CD4-positive, alpha-beta T cell (primary cell): ENCODE measurements at places on chromosomes 5 and 9. TPM values are rescaled to one million over a fixed set of nuclear protein-coding genes. Genes with fewer than 3 reads are reported as not detected.

- no peak overlapping the region for H3K27ac ChIP-seq
- no peak overlapping the region for H3K4me3 ChIP-seq
- no peaks in the 10 kb centered on the region for H3K36me3 ChIP-seq
- DNase-seq = no peak
These were observed 736.3 kb downstream of the TAF11L14 start for GRCh38 chr5:18370531-18370930.

The GKAP1 gene
- total RNA-seq = 9.5 TPM

- H3K36me3 ChIP-seq = peaks cover 4% of the 10 kb centered on the region
- H3K27me3 ChIP-seq = no peaks in the 10 kb centered on the region
- no peak overlapping the region for H3K4me3 ChIP-seq
- H3K4me1 ChIP-seq = peaks cover 9% of the 10 kb centered on the region
- no peak for DNase-seq
These were observed 7.1 kb downstream of the EGR1 start for GRCh38 chr5:138472353-138472752.

GRCh38 chr9:22241024-22241423 is 205.6 kb upstream of the DMRTA1 start:
- no peak overlapping the region for H3K4me3 ChIP-seq
- no peaks in the 10 kb centered on the region for H3K27me3 ChIP-seq
- no peaks in the 10 kb centered on the region for H3K4me1 ChIP-seq
- no peaks in the 10 kb centered on the region for H3K36me3 ChIP-seq
- H3K27ac ChIP-seq = no peak overlapping the region

- H3K36me3 ChIP-seq = no peaks in the 10 kb centered on the region
- DNase-seq = no peak
- H3K4me1 ChIP-seq = no peaks in the 10 kb centered on the region
- H3K27me3 ChIP-seq = no peaks in the 10 kb centered on the region
- H3K4me3 ChIP-seq = no peak overlapping the region
These were observed 63.5 kb downstream of the SPATA31D1 start for GRCh38 chr9:82052081-82052480.

DNA sequence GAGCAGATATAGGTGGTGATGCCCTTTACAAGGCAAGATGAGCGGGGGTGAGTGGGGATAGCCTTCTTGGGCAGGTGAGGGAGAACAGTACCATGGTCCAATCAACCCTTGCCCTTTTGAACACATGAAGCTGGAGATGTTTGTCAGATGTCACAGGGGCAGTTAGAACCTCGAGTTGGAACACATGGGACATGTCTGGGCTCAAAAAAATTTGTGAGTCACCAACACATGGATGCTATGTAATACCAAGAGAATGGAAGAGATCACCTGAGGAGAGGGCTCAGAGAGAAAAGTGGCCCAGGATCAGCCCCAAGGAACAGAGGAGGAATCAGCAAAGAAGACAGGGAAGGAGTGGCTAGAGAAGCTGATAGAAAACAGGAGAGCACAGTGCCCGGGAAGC is 4.7 kb downstream of the PHYKPL start:
- peaks cover 72% of the 10 kb centered on the region for H3K36me3 ChIP-seq
- H3K27me3 ChIP-seq = no peaks in the 10 kb centered on the region
- no peak overlapping the region for H3K4me3 ChIP-seq
- no peak for DNase-seq

DNA sequence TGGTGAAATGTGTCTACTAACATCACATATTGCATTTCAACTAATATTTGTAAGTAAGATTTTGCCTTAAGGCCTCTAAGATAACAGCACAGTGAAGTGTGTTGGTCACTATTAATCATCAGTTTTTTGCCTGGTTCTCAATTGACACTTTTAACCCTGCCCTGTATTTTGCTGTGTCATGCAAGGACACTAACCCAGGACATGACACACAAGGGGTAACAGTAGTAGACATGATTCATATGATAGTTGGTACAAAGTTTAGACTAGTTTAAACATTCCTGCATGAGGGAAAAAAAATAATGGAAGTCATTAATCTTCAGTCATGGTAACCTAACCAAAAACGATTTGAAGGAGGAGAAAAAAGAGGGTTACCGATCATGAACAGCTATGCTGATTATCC is 207.0 kb downstream of the DEPDC1B start:
- no peaks in the 10 kb centered on the region for H3K4me1 ChIP-seq
- no peaks in the 10 kb centered on the region for H3K36me3 ChIP-seq
- H3K4me3 ChIP-seq = no peak overlapping the region
- no peaks in the 10 kb centered on the region for H3K27me3 ChIP-seq
- DNase-seq = no peak

DNA sequence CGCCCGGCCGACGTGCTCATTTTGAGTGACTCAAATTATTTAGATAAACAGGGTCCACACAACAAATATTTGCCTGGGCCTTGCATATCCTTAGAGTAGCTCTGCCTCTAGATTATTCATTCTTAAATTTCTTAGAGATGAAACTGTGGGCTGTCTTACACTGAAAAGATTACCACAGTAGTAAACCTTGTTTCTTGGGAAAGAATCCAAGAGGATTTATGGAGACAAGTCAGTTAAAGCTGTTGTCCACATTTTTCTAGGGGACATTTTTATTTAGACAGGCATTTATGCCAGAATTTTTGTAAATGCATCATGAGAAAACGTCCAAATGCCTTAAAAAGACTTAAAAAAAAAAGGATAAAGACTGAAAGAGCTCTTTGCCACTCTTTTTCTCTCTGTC is 32.6 kb upstream of the RANBP3L start:
- no peaks in the 10 kb centered on the region for H3K36me3 ChIP-seq
- no peak overlapping the region for H3K4me3 ChIP-seq
- no peak for DNase-seq
- H3K4me1 ChIP-seq = no peaks in the 10 kb centered on the region
- H3K27ac ChIP-seq = no peak overlapping the region
- H3K27me3 ChIP-seq = peaks cover 6% of the 10 kb centered on the region

The KIAA0825 gene
- total RNA-seq = 1.5 TPM

- no peaks in the 10 kb centered on the region for H3K4me1 ChIP-seq
- H3K27ac ChIP-seq = no peak overlapping the region
- H3K4me3 ChIP-seq = no peak overlapping the region
- H3K36me3 ChIP-seq = no peaks in the 10 kb centered on the region
- no peak for DNase-seq
These were observed 66.0 kb upstream of the PITX1 start for GRCh38 chr5:135100011-135100410.

The CERCAM gene
- total RNA-seq = 0.31 TPM

The CCDC152 gene
- total RNA-seq = 1.2 TPM

DNA sequence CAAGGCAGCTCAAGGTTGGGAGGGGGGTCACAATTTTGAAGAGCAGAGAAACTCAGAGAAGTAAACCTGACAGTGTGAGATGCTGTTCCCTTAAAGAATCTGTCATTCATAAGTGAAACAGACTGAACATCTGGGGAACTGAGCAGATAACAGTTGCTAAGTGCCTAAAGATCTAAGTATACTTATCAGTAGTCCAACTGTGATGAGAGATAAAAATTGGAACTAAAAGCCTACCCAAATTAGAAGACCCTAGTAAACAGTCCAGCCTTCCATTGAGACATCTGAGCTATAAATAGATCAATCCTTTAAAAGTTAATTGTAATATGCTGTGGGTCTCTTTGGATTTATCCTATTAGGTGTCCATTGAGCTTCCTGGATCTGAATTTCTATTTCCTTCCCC is 692.8 kb upstream of the ZNF608 start:
- DNase-seq = no peak
- H3K4me1 ChIP-seq = no peaks in the 10 kb centered on the region
- H3K4me3 ChIP-seq = no peak overlapping the region
- no peaks in the 10 kb centered on the region for H3K36me3 ChIP-seq

GRCh38 chr5:88688984-88689667 is 193.9 kb downstream of the MEF2C start:
- H3K4me3 ChIP-seq = no peak overlapping the region
- no peak overlapping the region for H3K27ac ChIP-seq
- H3K4me1 ChIP-seq = peaks cover 34% of the 10 kb centered on the region
- DNase-seq = no peak
- no peaks in the 10 kb centered on the region for H3K36me3 ChIP-seq

The FOXD4L6 gene
- total RNA-seq = not detected

GRCh38 chr9:124593651-124594058 is 86.5 kb upstream of the NR5A1 start:
- no peak overlapping the region for H3K4me3 ChIP-seq
- H3K27ac ChIP-seq = no peak overlapping the region
- no peaks in the 10 kb centered on the region for H3K4me1 ChIP-seq
- peaks cover 11% of the 10 kb centered on the region for H3K27me3 ChIP-seq
- H3K36me3 ChIP-seq = no peaks in the 10 kb centered on the region

The FOXD4L3 gene
- total RNA-seq = not detected

The POLE3 gene
- 63.6 TPM for total RNA-seq

DNA sequence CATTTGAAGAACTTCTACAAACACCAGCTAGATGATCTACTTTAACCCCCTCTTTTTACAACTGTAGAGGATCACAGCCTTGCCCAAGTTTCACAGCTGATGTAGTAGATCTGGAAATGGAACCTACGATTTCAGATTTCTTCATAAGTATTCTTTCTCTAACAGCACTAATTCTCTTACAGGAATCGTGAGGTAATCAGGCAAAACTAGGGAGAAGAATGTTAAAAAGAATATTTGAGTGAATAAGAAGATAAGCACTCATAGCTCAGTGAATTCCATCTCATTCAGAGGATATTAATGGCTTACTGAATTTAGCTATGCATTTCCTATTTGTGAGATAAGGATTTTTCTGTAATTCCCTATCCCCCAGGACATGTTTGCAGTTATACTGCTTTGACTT is 42.1 kb downstream of the NADK2 start:
- H3K4me3 ChIP-seq = no peak overlapping the region
- no peak for DNase-seq
- no peak overlapping the region for H3K27ac ChIP-seq

GRCh38 chr5:15948190-15948589 is 231.4 kb downstream of the MARCHF11 start:
- H3K27ac ChIP-seq = no peak overlapping the region
- no peaks in the 10 kb centered on the region for H3K36me3 ChIP-seq
- DNase-seq = no peak
- H3K4me3 ChIP-seq = no peak overlapping the region
- no peaks in the 10 kb centered on the region for H3K27me3 ChIP-seq

The EPB41L4B gene
- total RNA-seq = not detected

DNA sequence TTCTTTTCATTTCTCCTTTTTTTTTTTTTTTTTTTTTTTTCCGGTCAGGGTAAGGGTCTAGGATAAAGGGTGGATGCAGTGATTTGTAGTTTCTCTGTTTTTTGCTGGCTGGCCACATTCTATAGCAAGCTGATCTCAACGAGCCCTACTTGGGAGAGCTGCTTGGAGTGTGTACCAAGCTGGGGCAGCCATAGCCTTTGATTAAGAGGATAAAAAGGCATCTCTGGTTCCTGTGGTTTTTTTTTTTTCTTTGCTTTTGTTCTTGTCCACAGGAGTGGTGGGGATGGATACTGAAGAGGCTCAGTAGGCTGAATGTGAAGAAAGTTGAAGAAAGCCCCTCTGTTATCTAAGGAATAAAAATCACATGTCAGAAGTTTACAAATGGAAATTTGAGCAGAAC is 955.3 kb upstream of the WWC1 start:
- DNase-seq = no peak
- H3K4me1 ChIP-seq = no peaks in the 10 kb centered on the region
- no peaks in the 10 kb centered on the region for H3K36me3 ChIP-seq
- H3K27me3 ChIP-seq = no peaks in the 10 kb centered on the region

The BARHL1 gene
- not detected for total RNA-seq

- no peak for DNase-seq
- no peaks in the 10 kb centered on the region for H3K27me3 ChIP-seq
- H3K4me1 ChIP-seq = peaks cover 43% of the 10 kb centered on the region
- H3K36me3 ChIP-seq = no peaks in the 10 kb centered on the region
These were observed 7.4 kb upstream of the GNPDA1 start for GRCh38 chr5:142020122-142020659.

The ITK gene
- 292 TPM for total RNA-seq
